ENCODE measurements at places on chromosomes 16 and 17.

GRCh38 chr17:20852239-20852989 lies 190.4 kb downstream of the USP22 start:
- no peak for DNase-seq

GRCh38 chr16:89422905-89423630 lies 67.3 kb downstream of the ANKRD11 start:
- no peak for DNase-seq

- DNase-seq: no peak
Observed at GRCh38 chr17:41328207-41328606, 12.7 kb upstream of the KRTAP17-1 start.

- DNase-seq: no peak
Observed at GRCh38 chr16:50516401-50516800, 31.8 kb upstream of the NKD1 start.

- no peak for DNase-seq
Observed at GRCh38 chr17:8753976-8754440, 4.3 kb downstream of the SPDYE4 start.

- no peak for DNase-seq
Observed at GRCh38 chr17:29857823-29858222, 72.2 kb downstream of the SSH2 start.

- DNase-seq: no peak
Observed at GRCh38 chr17:49358641-49359247, 3.3 kb downstream of the ZNF652 start.

GRCh38 chr17:17816240-17816814 lies 20.5 kb downstream of the SREBF1 start:
- DNase-seq: no peak

GRCh38 chr16:68374246-68374805 lies 63.5 kb downstream of the PRMT7 start:
- no peak for DNase-seq

All from hypothalamus (tissue), 51 donors.